ENCODE measurements at places on chromosomes 6 and 20. TPM values are rescaled to one million over a fixed set of nuclear protein-coding genes. Genes with fewer than 3 reads are reported as not detected.

Gene CASS4
- total RNA-seq: 0.46 TPM

Gene CAGE1
- 0.08 TPM for total RNA-seq

Gene C6orf163
- 3.7 TPM for total RNA-seq

Gene PLCB4
- total RNA-seq: 58.2 TPM

DNA sequence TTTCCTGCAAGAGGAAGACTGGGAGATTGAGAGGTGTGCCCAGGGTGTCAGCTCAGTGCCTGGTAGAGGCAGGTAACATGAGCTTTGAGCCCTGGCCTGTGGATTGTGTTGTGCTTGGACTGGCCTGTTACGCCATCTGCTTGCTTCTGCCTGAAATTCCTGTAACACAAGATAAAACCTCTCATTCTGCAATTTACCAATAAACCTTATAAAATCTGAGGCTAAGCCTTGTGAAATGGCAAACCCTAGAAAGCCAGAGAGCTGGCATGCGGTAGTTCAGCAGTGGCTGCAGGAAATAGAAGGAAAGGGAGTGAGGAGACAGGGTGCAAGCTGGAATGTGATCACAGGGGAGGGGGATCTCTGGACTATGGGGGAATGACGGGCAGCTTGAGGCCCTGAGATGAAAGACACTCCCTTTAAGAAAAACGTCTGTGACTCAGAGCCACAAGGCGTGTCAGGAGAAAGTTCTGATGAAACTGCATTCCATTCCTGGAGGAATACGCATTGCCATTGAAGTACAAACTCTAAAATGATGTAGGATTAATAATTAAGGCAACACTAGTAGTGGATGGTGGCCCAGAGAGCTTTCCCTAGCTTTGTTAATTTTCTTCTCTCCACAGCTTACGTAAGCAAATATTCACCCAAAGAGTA lies 26.3 kb upstream of the TFAP2A start:
- DNase-seq: no peak

Gene TCFL5
- 5.9 TPM for total RNA-seq

Gene COQ3
- 8.3 TPM for total RNA-seq

GRCh38 chr20:2305029-2305428 lies 9.2 kb downstream of the TGM3 start:
- no peak for DNase-seq

DNA sequence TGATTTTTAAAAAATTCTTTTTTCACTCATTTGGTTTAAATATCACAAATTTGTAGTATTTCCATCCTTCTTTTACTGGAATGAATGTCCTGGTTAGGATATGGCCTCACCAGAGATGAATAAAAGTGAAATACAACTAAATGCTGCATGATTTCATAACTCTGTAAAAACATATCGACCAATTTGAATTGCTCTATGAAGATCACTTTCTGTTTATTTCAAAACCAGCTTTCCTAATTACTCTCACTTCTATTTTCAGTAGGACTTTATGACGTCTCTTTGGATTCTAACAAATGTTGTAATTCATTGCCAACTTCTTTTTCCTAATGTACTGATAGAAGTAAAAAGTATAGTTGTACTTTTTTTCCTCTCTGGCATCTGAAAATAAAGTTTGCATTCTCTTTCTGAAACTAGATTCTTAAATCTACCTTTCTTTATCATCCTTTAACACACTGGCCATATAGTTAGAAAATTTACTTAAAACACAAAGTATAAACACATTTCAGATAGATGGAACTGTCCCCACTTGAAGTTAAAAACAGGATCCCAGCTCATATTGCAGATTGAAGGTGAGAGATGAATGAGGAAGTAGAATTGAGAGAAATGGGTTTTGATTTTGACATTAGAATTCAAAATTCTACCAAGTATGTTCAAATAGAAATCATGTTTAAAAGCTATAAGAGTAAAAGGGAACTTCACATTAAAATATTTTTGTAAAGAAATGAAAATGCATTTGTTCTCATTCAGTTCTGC lies 40.3 kb upstream of the IL20RA start:
- DNase-seq: no peak

GRCh38 chr6:139291813-139292619 lies at the start of gene TXLNB:
TSS of gene TXLNB (minus strand) at chr6:139291998. CDS start at chr6:139288899, 3,099 bp downstream.
- peak; percentile 79 for DNase-seq

DNA sequence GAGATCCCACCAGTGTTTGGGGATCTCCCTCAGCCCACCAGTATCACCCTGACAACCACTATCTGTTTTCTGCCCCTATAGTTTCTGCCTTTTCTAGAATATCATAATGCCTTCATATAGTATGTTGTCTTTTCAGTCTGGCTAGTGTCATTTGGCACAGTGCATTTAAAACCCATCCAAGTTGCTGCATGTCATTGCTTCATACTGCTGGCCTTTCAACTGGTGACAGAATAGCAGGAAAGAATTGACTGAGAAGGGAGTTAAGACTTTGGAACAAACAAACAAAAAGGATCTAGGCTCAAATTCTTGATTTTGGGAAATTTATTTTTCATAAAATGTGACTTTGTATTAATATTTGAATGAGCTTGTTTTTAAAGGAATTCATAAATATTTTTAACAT lies 4.5 kb downstream of the LMBRD1 start:
- DNase-seq: no peak

- DNase-seq: no peak
These were observed 845 bp downstream of the ZMYND8 start for GRCh38 chr20:47355489-47356219.

DNA sequence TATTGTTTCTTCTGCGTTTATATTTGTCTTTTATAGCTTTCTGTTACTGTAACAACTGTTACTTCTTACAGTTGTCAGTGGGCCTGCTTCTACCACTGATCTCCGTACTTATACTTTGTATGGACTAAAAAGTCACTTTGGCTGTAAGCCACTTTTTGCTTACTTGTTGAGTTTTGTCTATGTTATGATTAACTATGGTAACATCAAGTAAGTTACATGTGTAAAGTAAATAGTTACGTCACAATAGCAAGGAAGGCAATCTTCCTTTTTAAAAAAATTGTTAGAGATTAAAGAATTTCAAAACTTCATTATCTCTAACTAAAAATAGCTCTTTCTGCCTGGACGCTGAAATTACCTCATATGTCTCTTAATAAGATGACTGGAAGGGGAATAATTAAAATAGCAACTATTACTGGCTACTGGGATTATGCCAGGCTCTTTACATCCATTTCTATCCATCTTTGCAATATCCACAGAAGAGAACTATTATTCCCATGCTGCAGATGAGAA lies 10.9 kb downstream of the TFB1M start:
- no peak for DNase-seq

Gene SLC17A9
- total RNA-seq: 28.1 TPM

GRCh38 chr6:41232667-41233066 lies 4.5 kb downstream of the TREML4 start:
- DNase-seq: no peak

Gene SLC13A3
- total RNA-seq: 0.92 TPM

DNA sequence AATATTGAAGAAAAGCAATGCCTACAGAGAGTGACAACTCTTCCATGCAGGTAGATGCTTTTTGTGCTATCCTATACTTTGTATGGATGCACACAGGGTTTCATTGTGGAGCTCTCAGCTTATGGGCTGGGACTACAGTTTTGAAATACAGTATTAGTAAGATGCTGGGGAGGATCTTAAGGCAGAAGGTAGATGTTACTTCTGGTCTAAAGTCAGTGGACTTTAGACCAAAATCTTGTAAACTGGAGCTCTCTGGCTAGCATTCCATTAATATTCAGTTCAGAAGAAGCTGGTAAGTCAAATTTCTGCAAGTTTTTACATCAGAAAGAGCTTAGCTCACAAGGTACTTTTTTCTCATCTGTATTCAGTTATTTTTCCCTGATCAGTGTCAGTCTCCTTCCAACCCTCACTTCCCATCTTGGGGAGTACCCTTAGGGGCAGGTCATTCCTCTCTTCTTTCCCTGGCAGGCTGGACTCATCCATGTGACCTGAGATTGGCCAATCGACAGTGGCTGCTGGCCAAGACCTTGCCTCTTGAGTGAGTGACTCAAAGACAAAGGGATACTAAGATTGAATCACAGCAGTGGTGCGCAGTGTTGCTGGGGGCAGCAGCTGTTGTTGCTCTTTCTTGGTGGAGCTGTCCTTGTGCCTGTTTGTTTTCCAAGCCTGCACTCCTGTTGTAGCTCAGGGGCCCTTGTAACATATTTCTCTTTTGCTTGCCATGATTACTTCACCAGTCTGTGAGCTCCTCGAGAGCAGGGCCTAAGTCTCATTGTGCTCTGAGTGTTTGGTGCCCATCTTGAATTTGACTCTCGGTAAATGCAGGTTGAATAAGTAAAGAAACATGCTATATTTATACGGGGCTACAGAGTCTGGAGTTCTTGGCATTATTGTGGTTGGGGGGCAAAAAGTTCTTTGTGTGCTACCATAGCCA lies 2.8 kb upstream of the PHF20 start:
- peak; percentile 73 for DNase-seq

DNA sequence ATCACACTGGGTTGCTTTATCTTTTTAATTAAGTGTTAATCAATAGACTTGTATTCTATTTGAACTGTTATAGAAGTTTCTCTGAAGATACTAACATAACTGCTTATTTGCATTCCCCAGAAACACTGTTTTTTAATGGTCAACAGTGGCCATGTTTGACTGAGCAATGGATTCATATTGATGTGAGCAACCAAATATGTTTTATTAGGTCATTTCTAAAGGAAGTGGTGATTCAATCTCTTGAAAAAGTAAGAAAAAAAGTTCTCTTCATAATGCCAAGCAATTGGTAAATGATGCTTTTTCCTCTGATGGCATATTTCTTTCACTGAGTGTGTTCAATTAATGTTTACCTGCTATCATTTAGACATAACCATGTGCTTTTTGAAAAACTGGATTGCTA lies 593.0 kb upstream of the CITED2 start:
- DNase-seq: no peak

- no peak for DNase-seq
These were observed 34.7 kb downstream of the CD24 start for GRCh38 chr6:106939848-106940247.

- no peak for DNase-seq
These were observed 10.2 kb downstream of the POU3F2 start for GRCh38 chr6:98844244-98845210.

DNA sequence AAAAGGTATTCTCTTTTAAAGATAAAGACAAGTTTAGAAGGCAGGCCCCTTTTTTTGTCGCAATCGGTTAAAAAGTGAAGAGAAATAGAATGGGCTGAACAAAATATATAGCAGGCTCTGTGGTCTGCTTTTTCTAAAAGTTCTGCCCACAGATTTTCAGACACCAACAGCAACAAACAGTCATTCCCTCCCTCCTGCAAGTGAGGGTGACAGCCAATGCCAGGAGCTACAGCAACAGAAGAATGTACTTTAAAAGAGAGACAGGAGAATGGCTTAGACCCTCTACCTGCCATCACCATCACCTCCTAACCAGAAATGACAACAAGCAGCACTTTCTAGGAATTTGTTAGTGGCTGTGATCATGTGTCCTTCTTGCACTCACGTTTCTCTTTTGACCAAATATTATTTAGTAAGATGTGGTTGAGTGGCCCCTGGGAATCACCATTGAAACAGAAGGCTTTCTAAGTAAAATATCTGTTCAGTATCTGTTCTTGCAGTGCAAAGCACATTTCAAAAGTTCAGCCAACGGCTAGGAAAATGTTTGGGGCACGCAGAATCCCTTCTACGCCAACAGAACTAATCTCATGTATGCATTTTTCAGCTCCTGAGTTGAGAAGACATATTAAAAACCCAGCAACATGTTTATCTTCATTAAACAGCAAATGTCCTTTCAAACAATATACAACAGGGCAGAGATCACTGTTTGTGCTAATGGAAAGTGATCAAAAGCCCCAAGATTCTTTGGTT lies 248.5 kb downstream of the ATXN1 start:
- no peak for DNase-seq

- peak; percentile 74 for DNase-seq
These were observed 19.8 kb upstream of the FANCE start for GRCh38 chr6:35432291-35432690.

- DNase-seq: peak; percentile 53
These were observed 33.1 kb upstream of the LCA5 start for GRCh38 chr6:79570129-79571029.

- DNase-seq: no peak
These were observed 94.2 kb upstream of the TAB2 start for GRCh38 chr6:149223120-149223903.

DNA sequence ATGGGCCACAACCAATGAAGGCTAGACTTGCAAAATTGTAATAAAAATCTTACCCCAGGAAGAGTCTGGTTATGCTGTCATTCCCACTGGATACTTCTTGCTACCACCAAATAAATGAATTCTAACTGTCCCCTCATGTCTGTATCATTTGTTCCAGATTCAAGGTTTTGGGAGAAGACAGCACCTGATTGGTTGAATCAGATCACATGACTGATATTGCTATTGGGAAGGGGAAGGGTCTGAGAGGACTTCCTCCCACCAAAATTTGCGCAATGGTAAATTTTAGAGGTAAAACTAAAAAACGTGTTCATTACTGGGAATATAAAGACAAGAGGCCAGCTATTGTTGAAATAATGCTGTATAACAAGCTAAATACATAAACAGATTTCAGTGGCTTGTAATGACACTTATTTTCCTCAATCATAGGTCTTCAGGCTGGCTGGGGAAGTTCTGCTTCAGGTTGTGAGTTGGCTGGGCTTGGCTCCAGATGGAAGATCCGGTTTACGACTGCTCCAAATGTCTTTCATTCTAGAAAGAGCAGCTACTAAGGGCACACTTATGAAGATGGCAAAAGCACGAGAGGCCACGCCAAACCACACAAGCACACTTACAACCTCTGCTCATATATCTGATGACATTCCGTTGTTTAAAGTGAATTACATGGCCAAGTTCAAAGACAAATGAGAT lies 27.1 kb upstream of the TASP1 start:
- no peak for DNase-seq

Gene TCP11
- not detected for total RNA-seq

Measured in left colon (tissue), 2 donors.